ENCODE measurements at places on chromosomes 6 and 20. TPM values are rescaled to one million over a fixed set of nuclear protein-coding genes. Genes with fewer than 3 reads are reported as not detected.

The VWA7 gene
- total RNA-seq = 11.0 TPM

GRCh38 chr20:42074944-42075343, 456.8 kb upstream of the CHD6 start:
- no peaks in the 10 kb centered on the region for H3K36me3 ChIP-seq
- no peaks in the 10 kb centered on the region for H3K4me1 ChIP-seq
- no peak for DNase-seq

The LY6G6F gene
- not detected for total RNA-seq

GRCh38 chr6:84329516-84329915, 102.1 kb upstream of the CEP162 start:
- H3K27me3 ChIP-seq = no peaks in the 10 kb centered on the region
- no peak overlapping the region for H3K4me3 ChIP-seq
- no peak for DNase-seq

The GTF2H4 gene
- total RNA-seq = 26.4 TPM

DNA sequence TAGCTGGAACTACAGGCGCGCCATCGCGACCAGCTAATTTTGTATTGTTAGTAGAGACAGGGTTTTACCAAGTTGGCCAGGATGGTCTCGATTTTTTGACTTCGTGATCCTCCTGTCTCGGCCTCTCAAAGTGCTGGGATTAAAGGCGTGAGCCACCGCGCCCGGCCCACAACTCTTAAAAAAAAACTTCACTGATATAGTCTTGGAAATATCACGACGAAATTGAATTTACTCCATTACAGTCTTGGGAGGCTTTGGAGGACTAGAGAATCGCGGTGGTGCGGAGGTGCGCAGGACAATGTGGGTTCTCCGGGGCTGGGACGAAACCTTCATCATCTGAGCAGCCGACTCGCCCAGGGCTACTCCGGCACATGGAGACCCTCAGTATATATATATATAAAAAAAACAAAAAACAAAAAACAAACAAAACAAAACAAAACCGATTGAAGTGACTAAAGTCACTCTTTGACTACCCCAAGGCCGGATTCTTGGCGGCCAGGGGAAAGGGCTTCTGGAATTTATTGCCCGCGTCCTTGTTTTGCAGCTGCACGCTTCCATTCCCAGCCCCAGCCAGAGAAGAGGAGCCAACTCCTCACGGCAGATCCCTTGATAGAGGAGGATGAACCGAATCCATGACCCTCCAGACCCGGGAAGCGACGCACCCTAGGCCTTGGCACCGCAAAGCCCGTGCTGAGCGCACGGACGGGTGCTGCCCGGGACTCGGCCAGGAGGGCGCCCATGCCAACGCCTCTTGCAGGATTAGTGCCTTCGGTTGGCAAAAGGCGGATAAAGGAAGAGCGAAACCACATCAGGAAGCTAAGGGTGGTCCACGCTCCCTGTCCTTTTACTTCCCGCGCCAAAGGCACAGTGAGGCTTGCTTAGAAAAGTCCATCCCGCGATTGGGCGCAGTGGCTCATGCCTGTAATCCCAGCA, 1.7 kb upstream of the GCM2 start:
- H3K36me3 ChIP-seq = no peaks in the 10 kb centered on the region
- H3K4me3 ChIP-seq = no peak overlapping the region
- H3K4me1 ChIP-seq = peaks cover 14% of the 10 kb centered on the region
- H3K27ac ChIP-seq = no peak overlapping the region
- peaks cover 80% of the 10 kb centered on the region for H3K27me3 ChIP-seq

GRCh38 chr6:28239636-28240035, 12.4 kb downstream of the ZKSCAN4 start:
- H3K4me3 ChIP-seq = no peak overlapping the region
- no peak for DNase-seq
- H3K4me1 ChIP-seq = no peaks in the 10 kb centered on the region
- no peaks in the 10 kb centered on the region for H3K27me3 ChIP-seq
- peaks cover 14% of the 10 kb centered on the region for H3K36me3 ChIP-seq
- H3K27ac ChIP-seq = no peak overlapping the region

DNA sequence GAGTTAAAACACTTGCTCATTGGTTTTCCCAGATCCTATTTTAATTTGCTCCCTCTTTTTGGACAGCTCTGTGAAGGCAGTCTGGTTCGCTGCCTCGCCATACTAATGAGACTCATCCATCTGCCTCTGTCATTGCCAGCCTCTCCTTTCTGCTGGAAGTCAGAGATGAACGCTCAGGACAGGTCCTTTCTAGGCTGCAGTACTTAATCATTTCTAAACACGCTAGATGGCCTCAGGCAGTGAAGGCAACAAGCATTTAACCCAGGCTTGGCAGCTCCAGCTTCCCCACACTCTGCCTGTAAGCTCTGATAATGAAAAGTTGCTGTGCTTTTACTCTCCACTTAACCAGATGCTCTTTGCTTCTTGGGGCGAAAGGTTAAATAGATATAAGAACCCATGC, 286.7 kb upstream of the POU3F2 start:
- no peaks in the 10 kb centered on the region for H3K36me3 ChIP-seq
- H3K4me3 ChIP-seq = no peak overlapping the region
- DNase-seq = no peak

- no peaks in the 10 kb centered on the region for H3K36me3 ChIP-seq
- H3K27ac ChIP-seq = no peak overlapping the region
- peaks cover 46% of the 10 kb centered on the region for H3K27me3 ChIP-seq
- H3K4me1 ChIP-seq = peaks cover 22% of the 10 kb centered on the region
- peak overlapping the region; percentile 74 for H3K4me3 ChIP-seq
Observed at GRCh38 chr6:166625356-166625755, 1.7 kb downstream of the RPS6KA2 start.

- H3K4me1 ChIP-seq = no peaks in the 10 kb centered on the region
- no peaks in the 10 kb centered on the region for H3K36me3 ChIP-seq
- no peak for DNase-seq
- H3K27ac ChIP-seq = no peak overlapping the region
- H3K4me3 ChIP-seq = no peak overlapping the region
Observed at GRCh38 chr6:73169111-73169510, 56.2 kb downstream of the KHDC1L start.

The DYNLT2 gene
- 1.7 TPM for total RNA-seq

GRCh38 chr6:14472986-14473337, 355.4 kb downstream of the CD83 start:
- H3K36me3 ChIP-seq = peaks cover 12% of the 10 kb centered on the region
- no peak for DNase-seq
- H3K27ac ChIP-seq = no peak overlapping the region
- H3K4me3 ChIP-seq = no peak overlapping the region

DNA sequence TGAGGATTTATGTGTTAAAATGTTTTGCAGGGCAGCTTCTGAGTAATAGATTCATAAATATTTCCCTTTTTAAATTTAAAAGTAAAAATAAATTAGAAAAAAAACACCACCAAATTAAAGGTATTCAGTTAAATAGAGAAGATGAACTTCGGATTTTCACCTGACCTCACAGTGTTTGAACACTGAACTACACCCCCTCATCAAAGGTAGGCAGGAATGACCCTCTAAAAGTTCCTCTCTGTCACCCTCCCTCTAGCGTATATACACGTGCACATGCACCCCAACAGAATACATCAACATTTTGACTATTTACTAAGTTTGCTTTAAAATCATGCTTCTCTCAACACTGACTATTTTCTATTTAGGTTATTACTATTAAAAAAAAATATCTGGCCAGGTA, 528.3 kb downstream of the QKI start:
- no peaks in the 10 kb centered on the region for H3K4me1 ChIP-seq
- DNase-seq = no peak
- H3K36me3 ChIP-seq = no peaks in the 10 kb centered on the region
- peaks cover 10% of the 10 kb centered on the region for H3K27me3 ChIP-seq
- H3K27ac ChIP-seq = no peak overlapping the region

The PNLDC1 gene
- total RNA-seq = 0.35 TPM

The BANF2 gene
- total RNA-seq = not detected

- no peak for DNase-seq
- no peak overlapping the region for H3K27ac ChIP-seq
- peaks cover 9% of the 10 kb centered on the region for H3K36me3 ChIP-seq
Observed at GRCh38 chr6:108169464-108170331, 3.9 kb downstream of the NR2E1 start.

GRCh38 chr6:109714166-109714565, 23.1 kb downstream of the FIG4 start:
- DNase-seq = no peak
- H3K27ac ChIP-seq = no peak overlapping the region
- H3K27me3 ChIP-seq = no peaks in the 10 kb centered on the region

- no peaks in the 10 kb centered on the region for H3K36me3 ChIP-seq
- H3K4me1 ChIP-seq = peaks cover 3% of the 10 kb centered on the region
- no peak for DNase-seq
- no peak overlapping the region for H3K27ac ChIP-seq
- no peak overlapping the region for H3K4me3 ChIP-seq
- H3K27me3 ChIP-seq = peaks cover 39% of the 10 kb centered on the region
Observed at GRCh38 chr6:10891960-10892359, 5.1 kb downstream of the SYCP2L start.

The C6orf58 gene
- not detected for total RNA-seq

GRCh38 chr6:139642346-139642745, 267.9 kb upstream of the CITED2 start:
- H3K36me3 ChIP-seq = no peaks in the 10 kb centered on the region
- DNase-seq = no peak
- H3K27me3 ChIP-seq = peaks cover 6% of the 10 kb centered on the region
- peaks cover 15% of the 10 kb centered on the region for H3K4me1 ChIP-seq

The OR12D3 gene
- not detected for total RNA-seq

DNA sequence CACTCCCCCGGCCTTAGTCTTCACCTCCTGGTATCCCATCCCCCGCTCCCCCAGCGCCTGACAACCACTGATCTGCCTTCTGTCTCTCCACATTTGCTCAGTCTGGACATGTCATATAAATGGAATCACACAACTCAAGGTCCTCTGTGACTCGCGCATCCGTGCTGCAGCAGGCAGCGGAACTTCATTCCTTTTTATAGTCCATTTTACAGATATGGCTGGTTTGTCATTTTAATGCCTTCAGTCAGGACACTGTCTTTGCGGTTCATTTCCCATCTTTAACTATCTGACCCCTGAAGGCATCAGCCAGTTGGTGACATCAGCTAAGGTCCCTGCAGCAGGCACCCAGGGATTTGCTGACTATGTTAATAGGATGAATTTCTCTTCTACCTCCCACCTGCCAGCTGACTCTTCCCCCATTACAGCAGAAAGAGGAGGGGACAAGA, 125.7 kb downstream of the ZMYND8 start:
- DNase-seq = no peak
- H3K4me1 ChIP-seq = peaks cover 3% of the 10 kb centered on the region
- peaks cover 36% of the 10 kb centered on the region for H3K36me3 ChIP-seq
- no peak overlapping the region for H3K4me3 ChIP-seq

GRCh38 chr6:12110523-12111362, 98.6 kb downstream of the HIVEP1 start:
- H3K36me3 ChIP-seq = peaks cover 35% of the 10 kb centered on the region
- no peaks in the 10 kb centered on the region for H3K27me3 ChIP-seq
- peak overlapping the region; percentile 16 for H3K27ac ChIP-seq
- no peak for DNase-seq

DNA sequence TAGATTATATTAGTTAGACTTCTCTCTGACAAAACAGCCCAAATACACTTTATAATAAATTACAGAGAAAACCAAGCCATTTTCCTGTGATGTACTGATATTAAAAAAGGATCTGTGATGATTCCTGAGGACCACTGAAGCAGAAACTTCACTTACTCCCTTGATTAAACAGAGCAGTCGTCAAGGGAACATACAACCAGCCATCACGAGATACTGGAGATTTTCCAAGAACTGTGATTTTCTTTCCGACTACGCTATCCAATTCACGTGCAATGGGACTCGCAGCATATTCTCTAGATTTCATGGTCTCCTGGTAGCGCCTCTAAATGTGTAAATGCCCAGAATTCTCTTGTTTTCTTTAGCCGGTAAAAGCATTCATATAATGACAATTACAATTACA, 377.4 kb downstream of the PHF3 start:
- H3K4me1 ChIP-seq = no peaks in the 10 kb centered on the region
- H3K4me3 ChIP-seq = no peak overlapping the region
- no peak overlapping the region for H3K27ac ChIP-seq
- no peaks in the 10 kb centered on the region for H3K27me3 ChIP-seq
- H3K36me3 ChIP-seq = no peaks in the 10 kb centered on the region
- DNase-seq = no peak

DNA sequence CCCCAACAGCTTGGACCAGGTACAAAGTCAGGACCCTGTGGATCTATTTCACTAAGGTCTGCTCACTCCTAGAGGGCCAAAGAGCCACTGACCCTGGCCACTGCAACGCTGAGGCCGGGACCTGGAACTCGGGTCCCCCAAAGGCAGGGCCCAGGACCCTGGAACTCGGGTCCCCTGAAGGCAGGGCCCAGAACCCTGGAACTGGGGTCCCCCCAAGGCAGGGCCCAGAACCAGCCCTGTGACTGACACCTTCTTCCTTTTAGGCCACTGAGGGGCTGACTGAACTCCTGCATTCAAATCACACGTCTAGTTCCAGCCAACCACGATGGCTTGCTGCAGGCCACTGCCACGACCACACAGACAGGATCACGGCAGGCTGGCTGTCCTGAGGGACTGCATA, 9.4 kb downstream of the TCFL5 start:
- no peaks in the 10 kb centered on the region for H3K36me3 ChIP-seq
- no peaks in the 10 kb centered on the region for H3K4me1 ChIP-seq
- H3K27ac ChIP-seq = no peak overlapping the region
- no peak overlapping the region for H3K4me3 ChIP-seq

- DNase-seq = no peak
- H3K4me3 ChIP-seq = no peak overlapping the region
- H3K27me3 ChIP-seq = no peaks in the 10 kb centered on the region
- H3K4me1 ChIP-seq = no peaks in the 10 kb centered on the region
- H3K36me3 ChIP-seq = no peaks in the 10 kb centered on the region
Observed at GRCh38 chr6:22756365-22756764, 187.0 kb downstream of the HDGFL1 start.

- H3K27ac ChIP-seq = no peak overlapping the region
- H3K36me3 ChIP-seq = no peaks in the 10 kb centered on the region
- DNase-seq = no peak
Observed at GRCh38 chr6:129276986-129277385, 394.0 kb downstream of the LAMA2 start.

GRCh38 chr6:5115168-5115567, 30.0 kb downstream of the PPP1R3G start:
- no peak overlapping the region for H3K27ac ChIP-seq
- no peak overlapping the region for H3K4me3 ChIP-seq
- H3K36me3 ChIP-seq = no peaks in the 10 kb centered on the region
- H3K27me3 ChIP-seq = no peaks in the 10 kb centered on the region

GRCh38 chr6:89302195-89302770, 12.8 kb downstream of the GABRR2 start:
- no peak overlapping the region for H3K4me3 ChIP-seq
- H3K27ac ChIP-seq = no peak overlapping the region
- H3K36me3 ChIP-seq = no peaks in the 10 kb centered on the region
- DNase-seq = no peak
- peaks cover 4% of the 10 kb centered on the region for H3K27me3 ChIP-seq

The CPXM1 gene
- 0.33 TPM for total RNA-seq

DNA sequence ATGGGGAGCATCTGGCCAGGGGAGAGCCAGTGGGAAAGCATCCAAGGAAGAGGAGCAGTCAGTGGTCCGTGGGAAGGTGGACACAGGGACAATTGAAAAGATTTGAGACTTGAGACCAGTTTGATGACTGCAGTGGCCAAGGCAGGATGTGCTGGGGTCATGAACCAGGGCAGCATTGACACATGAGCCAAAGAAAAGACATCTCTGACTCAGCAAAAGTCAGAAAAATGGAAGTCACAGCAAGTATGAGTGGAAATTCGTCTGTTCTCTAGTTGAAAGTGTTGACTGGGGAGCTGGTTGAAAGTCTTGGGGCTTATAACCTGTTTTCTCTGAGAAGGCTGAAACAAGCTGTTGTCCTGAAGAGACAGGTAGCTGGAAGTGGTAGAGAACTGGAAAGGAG, 31.3 kb downstream of the RAB22A start:
- no peak overlapping the region for H3K4me3 ChIP-seq
- DNase-seq = no peak
- H3K36me3 ChIP-seq = peaks cover 45% of the 10 kb centered on the region
- H3K27ac ChIP-seq = no peak overlapping the region
- H3K27me3 ChIP-seq = no peaks in the 10 kb centered on the region
- peaks cover 14% of the 10 kb centered on the region for H3K4me1 ChIP-seq

Measured in activated CD4-positive, alpha-beta memory T cell treated with anti-CD3 and anti-CD28 coated beads, Interleukin-2, amount 10 ng/mL, durations not matched to agents 7 days and 5 days (primary cell).